ENCODE measurements at places on chromosomes 6 and 20. TPM values are rescaled to one million over a fixed set of nuclear protein-coding genes. Genes with fewer than 3 reads are reported as not detected.

Gene PCNA
- 81.2 TPM for polyA plus RNA-seq

Gene SPTLC3
- polyA plus RNA-seq, result 3.2 TPM

DNA sequence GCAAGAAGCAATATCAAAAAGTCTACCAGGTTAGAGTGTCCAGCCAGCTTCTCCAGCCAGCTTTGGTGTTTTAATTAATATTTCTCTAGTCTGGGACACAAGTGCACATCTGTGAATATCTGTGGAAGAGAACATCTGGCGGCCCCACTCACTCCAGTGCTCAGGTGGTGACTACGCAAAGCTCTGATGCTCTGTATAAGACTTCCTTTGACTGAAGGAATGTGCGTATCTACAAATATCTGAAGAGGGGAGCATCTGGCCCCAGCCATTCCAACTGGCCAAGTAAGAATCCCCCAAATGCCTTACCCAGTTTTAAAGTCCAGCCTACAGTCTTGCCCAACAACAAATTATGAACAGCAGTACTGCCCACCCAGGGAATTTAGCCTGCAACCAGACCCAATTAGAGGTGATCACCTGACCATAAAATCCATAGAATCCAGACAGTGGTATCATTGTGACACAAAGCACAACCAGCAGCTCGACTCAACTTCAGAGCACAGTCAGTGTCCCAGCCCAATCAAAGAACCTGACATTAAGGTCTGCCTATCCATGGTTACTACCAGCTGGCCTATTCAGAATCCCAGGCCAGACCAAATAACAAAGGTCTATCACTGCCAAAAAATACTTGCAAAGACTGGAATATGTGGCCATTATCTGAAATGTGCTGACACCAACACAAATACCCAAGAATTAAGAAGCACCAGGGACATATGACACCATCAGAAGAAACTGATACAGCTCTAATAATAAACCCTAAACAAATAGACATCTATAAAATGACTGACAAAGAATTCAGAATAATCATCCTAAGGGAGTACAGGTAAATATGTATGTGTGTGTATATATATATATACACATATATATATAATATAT, 76.1 kb upstream of the MANEA start:
- no peak for DNase-seq

DNA sequence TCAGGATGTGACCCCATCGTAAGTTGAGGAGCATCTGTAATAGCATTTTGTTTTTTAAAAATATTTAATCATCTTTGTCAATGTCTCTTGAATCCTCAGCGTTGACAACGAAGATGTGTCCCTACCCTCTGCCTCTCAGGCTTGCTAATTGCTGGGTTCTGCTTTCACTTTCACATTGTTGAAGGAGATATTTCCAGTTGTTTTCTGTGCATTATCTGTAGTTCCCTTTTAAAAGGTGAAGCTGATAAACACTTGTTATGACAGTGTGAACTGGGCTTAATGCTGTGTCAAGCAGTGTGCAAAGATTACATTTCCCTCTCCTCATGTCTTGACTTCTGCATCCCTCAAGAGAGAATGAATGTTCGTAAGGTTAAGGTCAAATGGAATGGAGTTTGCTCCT, 54.9 kb downstream of the CSE1L start:
- DNase-seq, result no peak

- DNase-seq, result no peak
Observed at GRCh38 chr6:152416652-152417051, 220.5 kb downstream of the SYNE1 start.
